ENCODE measurements at places on chromosomes 11 and 22. TPM values are rescaled to one million over a fixed set of nuclear protein-coding genes. Genes with fewer than 3 reads are reported as not detected.

DNA sequence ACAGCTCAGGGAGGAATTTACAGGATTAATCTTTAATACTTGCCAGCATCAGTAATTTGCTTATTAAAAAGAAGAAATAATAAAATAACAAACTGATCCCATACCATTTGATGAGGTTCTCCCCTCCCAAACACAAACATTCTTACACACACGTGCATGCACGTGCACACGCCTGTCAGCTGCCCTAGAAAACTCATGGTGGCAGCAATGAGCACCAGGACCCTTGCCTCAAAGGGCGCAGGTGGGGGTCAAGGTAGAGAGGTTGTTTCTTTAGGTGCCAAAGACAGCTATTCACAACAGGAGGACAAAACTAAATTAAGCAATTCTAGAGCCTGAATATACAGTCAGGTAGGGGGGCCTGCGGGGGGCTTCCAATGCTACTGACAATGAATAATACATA, 219.3 kb downstream of the BUD13 start:
- DNase-seq: no peak

SYTL2 gene
- polyA plus RNA-seq: 95.8 TPM

DNA sequence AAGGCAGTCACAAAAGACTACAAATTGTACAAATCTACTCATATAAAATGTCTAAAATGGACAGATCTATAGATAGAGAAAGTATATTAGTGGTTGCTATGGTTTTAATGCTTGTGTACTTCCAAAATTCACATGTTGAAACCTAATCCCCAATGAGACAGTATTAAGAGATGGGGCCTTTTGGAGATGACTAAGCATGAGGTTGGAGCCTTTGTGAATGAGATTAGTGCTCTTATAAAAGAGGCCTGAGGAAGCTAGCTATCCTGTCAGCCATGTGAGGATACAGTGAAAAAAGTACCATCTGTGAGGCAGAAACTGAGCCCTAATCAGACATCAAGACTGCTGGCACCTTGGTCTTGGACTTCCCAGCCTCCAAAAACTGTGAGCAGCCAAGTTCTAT, 82.6 kb downstream of the CYP2R1 start:
- no peak for DNase-seq

DNA sequence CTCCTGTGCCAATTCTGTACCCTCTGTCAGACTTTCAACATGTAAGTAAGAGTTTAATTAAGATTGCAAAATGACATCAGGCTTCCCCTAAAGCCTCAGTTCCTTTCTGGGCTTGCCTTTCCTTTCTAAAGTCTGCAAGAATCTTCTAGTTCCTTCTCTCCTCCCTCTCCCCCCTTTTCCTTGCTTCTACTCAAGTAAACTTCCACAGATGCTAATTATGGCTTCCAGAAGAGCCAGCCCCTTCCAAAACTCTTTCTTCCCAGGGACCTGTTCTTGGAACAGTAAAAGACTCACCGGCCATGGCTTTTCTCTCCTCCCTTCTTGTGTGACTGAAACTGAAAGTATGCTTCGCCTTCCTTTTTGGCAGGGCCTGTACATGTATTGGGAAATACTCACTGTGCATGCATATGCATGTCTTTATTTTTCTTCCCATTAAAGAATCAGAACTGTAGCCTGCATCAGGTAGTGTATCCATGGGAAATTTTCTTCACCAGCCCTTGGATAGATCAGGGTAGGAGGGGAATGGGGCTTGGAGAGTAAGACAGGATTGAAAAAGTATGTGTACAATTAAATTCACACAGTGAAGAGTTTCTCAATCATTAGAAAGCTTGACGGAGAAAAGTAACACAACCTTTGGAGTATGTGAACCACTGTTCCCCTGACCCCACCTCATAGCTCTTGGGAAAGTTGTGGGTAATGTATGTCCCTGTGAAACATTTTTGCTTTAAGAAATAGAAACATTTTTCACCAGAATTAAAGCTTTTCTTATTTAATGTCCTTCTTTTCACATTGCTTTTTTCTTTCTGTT, at the start of gene CASP1:
TSS of gene CASP1 (minus strand) at position 332 of the 808 bp plus-strand sequence. CDS start at position 301, 31 bp downstream.
- DNase-seq: no peak

AGBL2 gene
- polyA plus RNA-seq: 16.2 TPM

GRCh38 chr11:85854212-85854556, 999 bp upstream of the CCDC83 start:
- DNase-seq: no peak

CDKN1C gene
- 144 TPM for polyA plus RNA-seq

- DNase-seq: no peak
These were observed 3.9 kb downstream of the DBX1 start for GRCh38 chr11:20156280-20156875.

- DNase-seq: no peak
These were observed 1.0 kb downstream of the VWCE start for GRCh38 chr11:61293867-61294716.

DNA sequence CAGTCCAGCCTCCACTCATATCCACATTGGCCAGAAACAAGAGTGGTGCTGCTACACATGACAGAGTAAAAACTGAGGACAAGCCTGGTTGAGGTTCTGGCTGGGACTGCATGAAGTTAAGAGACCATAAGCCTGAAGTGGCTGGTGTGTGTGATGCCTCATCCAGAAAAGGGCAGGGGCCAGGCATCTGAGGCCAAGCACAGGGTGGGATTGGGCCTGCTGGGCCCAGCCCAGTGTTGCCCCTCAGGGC, 25.3 kb downstream of the ARVCF start:
- no peak for DNase-seq

DNA sequence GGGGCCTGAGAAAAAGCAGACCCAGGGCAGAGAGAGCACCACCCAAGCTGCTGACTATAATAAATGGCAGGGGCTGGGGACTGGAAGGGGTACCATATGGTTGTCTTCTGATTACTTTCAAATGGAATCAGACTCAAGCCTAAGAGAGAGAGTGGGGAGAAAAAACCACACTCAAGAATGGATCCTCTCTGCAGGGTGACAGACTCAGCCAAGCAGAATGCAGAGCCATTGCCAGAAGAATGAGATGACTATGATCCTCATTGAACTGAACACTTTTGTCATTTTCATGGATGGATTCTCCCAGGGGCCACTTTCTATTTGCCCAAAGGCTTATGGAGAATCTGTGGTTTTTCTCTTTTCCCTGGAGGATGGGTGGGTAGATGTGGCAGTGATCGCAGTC, 8.7 kb downstream of the UBASH3B start:
- no peak for DNase-seq

BEST1 gene
- polyA plus RNA-seq: 6.3 TPM

- no peak for DNase-seq
These were observed 1.2 kb downstream of the DRAP1 start for GRCh38 chr11:65920372-65920802.

DNA sequence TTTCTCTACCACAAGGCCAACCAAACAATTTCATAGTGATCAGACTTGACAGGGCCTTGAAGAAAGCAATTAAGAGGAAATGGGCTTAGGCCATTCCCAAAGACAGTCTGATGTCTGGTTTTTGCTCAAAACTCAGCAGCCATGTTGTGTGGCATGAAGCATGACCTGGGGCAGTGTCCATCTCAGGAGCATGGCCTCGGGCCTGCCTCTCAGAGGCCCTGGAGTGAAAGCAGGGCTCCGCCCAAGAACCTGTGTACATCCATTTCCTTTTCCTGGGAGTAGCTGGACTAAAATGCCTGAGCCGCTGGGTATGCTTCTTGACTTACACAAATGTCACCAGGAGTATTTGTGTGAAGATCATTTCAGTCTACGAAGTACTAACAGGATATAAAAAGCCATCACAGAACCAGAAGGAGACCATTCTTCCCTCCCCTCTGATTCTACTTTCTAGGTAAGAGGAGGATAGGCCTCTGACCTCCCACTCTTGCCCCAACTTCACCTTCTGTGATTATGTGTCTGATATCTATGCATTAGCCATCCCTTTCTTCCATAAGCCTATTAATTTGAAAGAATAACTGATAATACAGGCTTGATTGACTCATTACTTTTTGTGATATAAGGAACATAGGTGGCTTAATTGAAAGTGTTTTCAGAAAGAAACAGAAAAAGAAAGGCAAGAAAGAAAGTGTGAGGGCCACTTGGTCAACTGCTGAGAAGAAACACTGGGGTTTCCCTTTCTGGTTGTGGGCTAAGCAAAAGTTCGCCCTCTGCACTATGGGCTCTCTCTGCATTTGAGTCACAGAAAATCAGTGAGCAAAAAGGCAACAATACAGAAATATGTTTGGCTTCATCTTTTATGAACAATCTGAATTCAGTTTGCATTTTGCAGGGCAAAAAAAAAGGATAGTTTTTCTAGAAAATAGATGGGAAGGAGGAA, 188.6 kb upstream of the MTMR2 start:
- DNase-seq: no peak

PARVG gene
- 1.7 TPM for polyA plus RNA-seq

F2 gene
- polyA plus RNA-seq: 0.60 TPM

GRCh38 chr11:20551096-20551495, 48.3 kb upstream of the SLC6A5 start:
- DNase-seq: no peak

GRCh38 chr11:71527576-71528210, 626 bp downstream of the KRTAP5-7 start:
- DNase-seq: no peak

- DNase-seq: no peak
These were observed 64.4 kb upstream of the FGF3 start for GRCh38 chr11:69883292-69884255.

LDHAL6A gene
- 1.5 TPM for polyA plus RNA-seq

- no peak for DNase-seq
These were observed 2.0 kb downstream of the CD3E start for GRCh38 chr11:118306556-118306955.

GRM5 gene
- 0.47 TPM for polyA plus RNA-seq

- DNase-seq: no peak
These were observed 16.2 kb upstream of the MFRP start for GRCh38 chr11:119362741-119363080.

OR51B5 gene
- 0.59 TPM for polyA plus RNA-seq

GRCh38 chr11:1854949-1855885, 2.3 kb downstream of the LSP1 start:
- no peak for DNase-seq

All from renal pelvis (tissue), 12 donors.